ENCODE measurements at places on chromosomes 3 and 15.

- no peak for DNase-seq
These were observed 4.1 kb downstream of the CELF6 start for GRCh38 chr15:72315706-72316370.

DNA sequence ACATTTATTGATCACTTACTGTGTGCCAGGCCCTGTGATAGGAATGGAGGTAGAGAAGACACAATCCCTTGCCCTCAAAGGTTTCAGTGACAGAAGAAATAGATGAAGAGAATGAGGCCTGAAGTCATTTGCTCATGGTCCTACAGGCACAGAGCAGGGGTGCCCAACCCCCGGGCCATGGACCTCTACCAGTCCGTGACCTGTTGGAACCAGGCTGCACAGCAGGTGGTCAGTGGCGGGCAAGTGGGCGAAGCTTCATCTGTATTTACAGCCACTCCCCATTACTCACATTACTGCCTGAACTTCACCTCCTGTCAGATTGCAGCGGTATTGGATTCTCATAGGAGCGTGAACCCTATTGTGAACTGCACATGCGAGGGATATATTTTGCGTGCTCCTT, 480.3 kb downstream of the LPP start:
- no peak for DNase-seq

- DNase-seq, result no peak
These were observed 177.6 kb upstream of the BCL6 start for GRCh38 chr3:187922704-187923416.

GRCh38 chr3:21944251-21944650, 193.2 kb upstream of the ZNF385D start:
- DNase-seq, result no peak

- DNase-seq, result no peak
These were observed 117.9 kb downstream of the HERC1 start for GRCh38 chr15:63715818-63716217.

GRCh38 chr3:54888873-54889272, 39.0 kb downstream of the LRTM1 start:
- DNase-seq, result no peak

GRCh38 chr3:127395663-127396355, 108.0 kb upstream of the PRR20G start:
- DNase-seq, result no peak

GRCh38 chr3:130395916-130396315, 50.4 kb downstream of the COL6A5 start:
- no peak for DNase-seq

DNA sequence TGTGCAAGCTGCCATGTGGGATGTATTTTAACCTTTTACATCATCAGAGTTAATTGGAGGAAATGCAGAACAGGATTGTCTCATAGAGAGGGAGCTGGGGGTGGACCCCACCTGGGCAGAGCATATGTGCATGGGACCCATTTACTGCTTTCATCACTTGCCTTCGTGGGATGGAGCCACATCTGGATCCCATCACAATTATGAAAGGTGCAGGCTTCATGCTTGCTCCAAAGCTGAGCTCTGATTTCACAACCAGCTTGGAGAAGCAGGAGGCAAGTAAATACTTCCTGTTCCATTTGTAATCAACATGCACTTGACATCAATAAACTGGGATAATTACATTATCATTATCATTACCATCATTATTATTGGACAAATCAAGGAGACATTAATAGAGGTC, 161.9 kb downstream of the ALDH1A2 start:
- DNase-seq, result no peak

DNA sequence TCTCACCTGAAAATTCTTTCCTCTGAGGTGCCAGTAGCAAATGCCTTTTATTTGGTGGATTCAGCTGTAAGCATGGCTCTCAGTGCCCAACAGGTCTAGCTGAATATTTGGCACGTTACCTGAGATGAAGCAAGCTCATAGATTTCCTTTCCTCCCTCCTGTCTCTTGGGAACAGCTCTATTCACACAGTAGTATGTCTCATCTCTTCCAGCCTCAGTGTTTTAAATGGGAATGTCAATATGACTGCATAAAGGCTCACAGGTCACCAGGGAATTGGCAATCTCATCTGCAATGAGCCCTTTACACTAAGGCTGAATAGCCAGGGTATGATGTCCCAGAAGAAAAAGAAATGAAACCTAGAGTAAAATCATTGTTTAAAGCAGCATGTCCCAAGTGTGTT, 733.5 kb downstream of the NTRK3 start:
- DNase-seq, result no peak

GRCh38 chr15:79418693-79419279, 13.3 kb upstream of the MINAR1 start:
- no peak for DNase-seq

All from inflammatory macrophage treated with lipopolysaccharide for 1 hour (primary cell).